ENCODE measurements at places on chromosomes 4 and X.

DNA sequence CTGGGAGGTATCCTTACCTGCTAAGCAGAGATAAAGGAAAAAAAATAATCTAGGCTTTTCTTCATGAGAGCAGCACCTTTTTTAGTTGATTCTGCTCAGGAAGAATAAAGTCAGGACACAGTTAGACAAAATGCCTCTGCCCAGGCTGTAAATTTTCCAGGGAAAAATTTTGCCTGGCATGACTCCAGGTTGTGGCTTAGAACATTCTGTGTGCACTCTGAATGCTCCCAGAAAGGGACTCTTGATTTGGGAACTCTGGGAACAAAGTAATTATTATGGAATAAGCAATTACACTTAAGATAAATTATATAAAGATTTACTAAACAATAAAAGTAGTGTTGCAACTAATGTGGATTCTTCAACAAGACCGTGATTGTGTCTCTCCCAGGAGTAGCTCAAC, 826.2 kb upstream of the TENM3 start:
- DNase-seq = no peak

DNA sequence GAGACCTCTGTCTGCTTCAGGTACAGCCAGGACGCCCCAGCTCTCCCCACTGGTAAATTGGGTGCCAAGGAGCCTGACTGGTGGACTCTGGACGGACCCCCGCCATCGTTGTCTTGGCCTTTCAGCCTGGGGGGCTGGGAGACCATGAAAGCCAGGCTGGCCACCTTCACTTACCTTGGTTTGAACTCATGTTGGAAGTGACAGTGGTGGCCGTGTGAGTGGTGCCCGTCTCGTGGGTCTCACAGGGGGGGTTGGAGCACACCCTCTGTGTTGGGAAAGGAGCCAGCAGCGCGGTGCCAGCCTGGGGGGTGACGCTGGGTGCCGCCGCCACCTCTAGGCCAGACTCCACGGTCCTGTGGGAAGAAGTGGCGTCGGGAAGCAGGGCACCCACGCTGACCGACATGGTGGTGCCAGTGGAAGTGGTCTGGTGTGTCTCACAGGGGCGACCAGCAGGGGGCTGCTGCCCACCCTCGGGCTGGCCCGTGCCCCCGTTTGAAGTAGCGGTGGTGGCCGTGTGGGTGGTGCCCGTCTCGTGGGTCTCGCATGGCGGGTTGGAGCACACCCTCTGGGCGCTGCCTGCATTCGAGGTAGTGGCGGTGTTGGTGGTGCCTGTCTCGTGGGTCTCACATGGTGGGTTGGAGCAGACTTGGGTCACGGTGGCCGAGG, 9.6 kb upstream of the RENBP start:
- no peak for DNase-seq

- no peak for DNase-seq
Observed at GRCh38 chr4:13378973-13379759, 105.0 kb downstream of the RAB28 start.

DNA sequence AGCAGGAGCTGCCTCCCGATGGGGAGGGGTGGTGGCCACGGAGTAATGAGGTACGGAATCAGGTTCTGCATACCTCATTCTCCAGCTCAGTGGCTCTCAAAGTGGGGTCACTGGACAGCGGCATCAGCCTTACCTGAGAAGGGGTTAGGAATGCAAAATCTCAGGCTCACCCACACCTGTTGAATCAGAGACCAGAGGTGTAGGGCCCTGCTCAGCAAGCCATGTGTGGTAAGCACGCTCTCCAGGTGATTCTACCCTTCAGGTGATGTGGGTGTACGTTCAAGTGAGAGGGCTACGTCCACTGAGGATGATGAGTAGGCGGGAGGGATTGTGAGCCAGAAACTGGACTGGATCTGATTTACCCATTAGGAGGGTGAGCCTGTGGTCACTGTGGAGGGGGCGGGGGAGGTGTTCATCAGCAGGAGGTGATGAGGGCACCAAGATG, 65.8 kb downstream of the ANAPC4 start:
- DNase-seq = no peak

DNA sequence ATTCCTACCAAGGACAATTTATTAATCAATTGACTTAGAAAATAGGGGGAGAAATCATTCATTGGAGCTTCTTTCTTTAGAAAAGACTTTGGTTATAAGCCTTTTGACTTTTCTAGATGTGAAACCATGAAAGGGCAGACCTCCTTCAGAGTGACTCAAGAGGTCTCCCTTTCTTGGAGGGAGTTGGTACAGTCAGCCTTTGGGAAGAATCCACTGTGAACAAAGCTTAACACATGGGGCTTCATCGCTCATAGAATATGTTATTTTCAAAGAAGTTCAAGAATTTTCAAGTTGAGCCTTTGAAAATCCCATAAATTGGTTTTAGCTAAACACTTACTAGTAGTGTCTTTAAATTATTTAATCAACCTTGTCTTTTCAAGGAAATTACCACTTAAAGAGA, 28.0 kb downstream of the RIPPLY1 start:
- no peak for DNase-seq

GRCh38 chr4:54165438-54165837, 63.7 kb upstream of the PDGFRA start:
- no peak for DNase-seq

GRCh38 chrX:28585767-28586166, 1.5 kb upstream of the IL1RAPL1 start:
- DNase-seq = no peak

- no peak for DNase-seq
Observed at GRCh38 chr4:83282049-83282535, 2.5 kb downstream of the COQ2 start.

DNA sequence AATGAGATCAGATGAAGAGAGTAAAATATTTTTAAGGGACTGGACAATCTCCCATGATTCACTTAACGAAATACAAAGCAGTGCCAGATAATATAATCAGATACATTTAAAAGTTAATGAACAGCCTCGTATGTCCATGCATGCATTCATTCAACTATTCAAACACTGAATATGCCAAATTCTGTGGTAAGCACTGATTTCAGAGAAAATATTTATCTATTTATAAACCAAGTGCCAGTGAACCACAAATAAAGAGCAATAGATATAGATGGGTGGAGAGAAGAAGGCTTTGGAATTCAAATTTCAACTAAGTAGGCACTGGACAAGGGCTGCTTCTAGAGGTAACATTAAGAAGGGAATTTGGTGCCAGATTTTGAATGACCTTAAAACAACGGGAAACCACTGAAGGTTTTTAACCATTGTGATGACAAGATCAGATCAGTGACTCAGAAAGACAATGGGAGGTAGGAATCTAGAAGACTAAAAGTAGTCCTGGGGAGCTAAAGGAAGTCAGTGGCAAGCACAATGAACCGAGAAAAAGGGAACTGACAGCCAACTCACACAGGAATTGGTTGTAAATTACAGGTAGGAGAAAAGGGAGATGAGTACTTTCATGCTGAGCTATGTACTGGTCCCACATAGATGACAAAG, 14.2 kb downstream of the ELOVL6 start:
- no peak for DNase-seq

DNA sequence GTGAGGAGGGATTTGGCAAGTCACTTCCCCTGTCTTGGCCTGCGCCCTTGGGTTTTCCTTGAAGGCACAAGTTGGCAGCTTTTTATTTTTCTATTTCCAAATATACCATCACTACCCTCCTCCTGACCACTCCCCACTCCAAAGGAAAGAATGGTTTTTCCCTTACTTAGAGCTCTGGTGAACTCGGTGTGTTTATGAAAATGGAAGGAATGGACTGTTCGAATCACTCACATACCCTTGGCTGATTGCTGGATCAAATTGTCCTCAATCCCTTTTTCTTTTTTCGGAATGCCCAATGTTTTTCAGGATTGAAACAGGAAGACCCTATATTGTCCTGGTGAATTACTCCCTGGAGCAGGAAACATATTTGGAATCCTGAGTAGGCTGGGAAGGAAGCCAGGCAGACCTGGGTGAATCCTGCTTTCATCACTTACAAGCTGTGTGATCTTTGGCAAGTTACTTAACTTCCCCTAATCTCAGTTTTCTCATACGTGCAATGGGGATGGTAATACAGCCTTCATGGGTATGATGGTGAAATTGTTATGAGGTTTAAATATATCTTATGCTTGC, 70.7 kb downstream of the RTL5 start:
- DNase-seq = no peak

DNA sequence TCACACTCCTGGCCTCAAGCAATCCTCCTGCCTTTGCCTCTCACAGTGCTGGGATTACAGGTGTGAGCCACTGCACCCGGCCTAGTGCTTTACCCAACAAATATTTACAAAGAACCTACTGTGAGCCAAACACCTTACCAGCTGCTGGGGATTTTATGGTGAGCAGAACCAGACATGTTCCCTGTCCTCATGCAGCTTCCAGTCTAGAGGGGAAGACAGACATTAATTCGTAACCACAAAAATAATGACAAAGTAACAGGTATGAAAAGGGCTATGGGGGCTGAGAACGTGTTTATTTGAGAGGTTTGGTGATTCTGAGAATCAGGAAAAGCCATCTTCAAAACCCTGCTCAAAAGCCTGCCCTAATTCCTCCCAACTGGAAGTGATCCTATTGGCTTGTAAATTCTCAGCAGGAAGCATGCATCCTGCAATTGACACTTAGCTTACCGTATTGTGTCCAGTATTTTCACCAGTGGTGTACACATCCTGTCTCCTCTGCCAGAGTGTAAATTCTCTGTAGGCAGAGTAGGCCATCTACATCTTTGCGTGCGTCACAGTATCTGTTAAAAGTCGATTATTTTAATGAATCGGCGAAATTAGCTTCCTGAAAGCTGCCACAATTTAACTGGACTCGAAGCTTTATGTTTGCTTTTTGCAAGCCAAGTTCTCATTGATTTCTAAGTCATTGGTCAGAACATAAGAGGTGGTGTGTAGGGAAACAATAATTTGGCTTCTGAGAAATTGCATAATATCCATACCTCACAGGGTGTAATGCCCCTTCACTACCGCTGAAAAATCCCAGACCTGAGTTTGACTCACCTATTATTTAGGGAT, 67.0 kb downstream of the TMEM156 start:
- DNase-seq = no peak

DNA sequence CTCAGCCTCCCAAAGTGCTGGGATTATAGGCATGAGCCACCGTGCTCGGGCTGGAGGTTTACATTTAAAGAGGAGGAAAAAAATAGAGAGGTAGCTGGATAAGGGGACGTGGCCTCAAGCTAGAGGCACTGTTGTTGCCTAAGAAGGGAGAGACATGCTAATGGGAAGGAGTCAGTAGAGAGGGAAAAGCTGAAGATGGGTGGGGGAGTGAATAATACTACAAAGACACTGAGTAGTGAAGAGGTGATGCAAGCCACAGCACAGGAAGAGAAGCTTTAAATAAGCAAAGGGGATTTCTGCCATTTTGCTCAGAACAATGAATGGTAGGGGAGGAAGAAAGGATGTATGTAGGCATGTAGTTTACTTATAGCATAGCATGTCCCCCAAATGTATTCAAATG, 11.5 kb upstream of the AP1S2 start:
- no peak for DNase-seq

GRCh38 chrX:6228720-6229119, at the start of gene NLGN4X:
Gene NLGN4X (minus strand): TSS chrX:6228867. CDS start chrX:6151466, 77,401 bp downstream.
- DNase-seq = peak; percentile 36

DNA sequence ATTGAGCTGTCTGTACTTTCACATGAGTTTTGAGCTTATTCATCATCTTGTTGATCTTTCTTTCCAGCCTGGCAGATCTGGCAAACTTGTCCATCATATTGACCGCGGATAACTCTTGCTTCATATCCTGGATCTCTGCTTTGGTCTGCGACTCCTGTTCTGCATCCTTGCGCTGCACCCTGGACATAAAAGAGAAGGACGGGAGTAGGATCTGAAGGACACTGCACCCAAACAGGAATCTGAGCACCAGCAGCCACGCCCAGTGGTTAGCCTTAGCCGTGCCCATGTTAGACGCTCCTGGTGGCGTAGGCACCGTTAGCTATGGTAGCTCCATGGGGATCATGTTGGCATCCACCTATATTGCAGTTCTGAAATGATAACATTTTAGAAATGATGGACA, 56.6 kb downstream of the LARP7 start:
- DNase-seq = no peak

DNA sequence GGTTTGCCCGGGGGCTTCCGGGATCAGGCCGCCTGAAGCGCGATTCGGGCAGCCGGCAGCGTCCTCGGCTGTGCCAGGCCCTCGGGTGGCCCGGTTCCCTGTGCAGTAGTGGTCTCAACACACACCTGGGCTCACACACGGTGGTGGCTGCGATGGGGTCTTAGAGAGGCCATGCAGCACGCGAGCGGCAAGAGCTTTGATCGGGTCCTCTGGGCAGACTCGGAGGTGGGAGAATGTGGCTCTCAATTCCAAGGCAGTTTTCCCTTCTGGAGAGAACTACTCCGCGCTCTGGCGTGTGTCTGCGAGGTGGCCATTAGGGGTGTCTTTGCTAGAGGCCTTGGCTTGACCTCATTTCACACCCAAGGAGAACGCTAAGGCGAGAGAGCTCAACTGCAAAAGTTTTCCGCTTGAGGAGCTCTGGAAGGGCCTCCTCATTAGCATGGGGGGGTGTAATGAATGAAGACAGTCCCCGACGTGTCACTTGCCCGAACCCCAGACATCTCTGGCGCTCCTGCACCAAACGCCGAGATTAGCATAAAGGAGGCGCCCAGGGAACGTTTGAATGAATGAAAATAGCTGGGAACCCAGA, 771 bp upstream of the RBPJ start:
- DNase-seq = no peak

GRCh38 chrX:149004936-149005335, 500.2 kb downstream of the IDS start:
- DNase-seq = no peak

GRCh38 chrX:70279081-70279480, 2.9 kb upstream of the RAB41 start:
- DNase-seq = no peak

DNA sequence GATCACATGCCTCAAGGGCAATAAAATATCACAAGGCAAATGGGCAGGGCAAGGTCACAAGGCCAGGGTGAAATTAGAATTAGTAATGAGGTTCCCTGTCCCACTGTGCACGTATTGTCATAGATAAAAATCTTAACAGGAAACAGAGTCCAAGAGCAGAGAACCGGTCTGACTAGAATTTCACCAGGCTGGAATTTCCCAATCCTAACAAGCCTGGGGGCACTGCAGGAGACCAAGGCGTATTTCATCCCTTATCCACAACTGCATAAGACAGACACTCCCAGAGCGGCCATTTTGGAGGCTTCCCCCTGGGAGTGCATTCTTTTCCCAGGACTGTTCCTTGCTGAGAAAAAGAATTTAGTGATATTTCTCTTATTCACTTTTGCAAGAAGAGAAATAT, 25.9 kb upstream of the PRDM5 start:
- DNase-seq = no peak

GRCh38 chrX:47751670-47752069, 85.0 kb upstream of the ZNF81 start:
- no peak for DNase-seq

GRCh38 chrX:120790118-120790517, 85.5 kb downstream of the CT47B1 start:
- no peak for DNase-seq

DNA sequence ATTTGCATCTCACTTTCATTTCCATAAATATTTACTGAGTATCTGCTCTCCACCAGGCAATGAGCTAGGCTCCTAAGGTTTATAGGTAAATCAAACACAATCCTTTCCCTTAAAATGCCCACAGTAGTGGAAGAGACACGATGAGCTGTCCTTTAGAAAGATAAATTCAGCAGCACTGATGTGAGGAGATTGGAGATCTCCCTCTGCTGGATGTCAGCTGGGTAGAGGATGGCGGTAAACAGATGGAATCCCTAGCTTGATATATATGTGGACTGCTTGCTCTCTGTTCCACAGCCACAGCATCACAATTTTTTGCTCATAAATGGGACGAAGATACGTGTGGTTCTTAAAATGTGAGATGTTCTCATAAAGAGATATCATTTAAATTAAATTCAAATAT, 216.4 kb upstream of the RASGEF1B start:
- no peak for DNase-seq

Measured in caudate nucleus (tissue), 63 donors.